MV-4-11 (cell line): ENCODE measurements at places on chromosomes 2 and 18.
A peak's percentile ranks its signal among the peaks of the same experiment; 100 is the strongest.

GRCh38 chr2:237666606-237667005, 39.2 kb downstream of the LRRFIP1 start:
- no peak for DNase-seq

- no peak for DNase-seq
These were observed 35.4 kb upstream of the PGAP1 start for GRCh38 chr2:196961889-196962288.

GRCh38 chr2:100247256-100248043, 74.9 kb downstream of the LONRF2 start:
- DNase-seq, result no peak

DNA sequence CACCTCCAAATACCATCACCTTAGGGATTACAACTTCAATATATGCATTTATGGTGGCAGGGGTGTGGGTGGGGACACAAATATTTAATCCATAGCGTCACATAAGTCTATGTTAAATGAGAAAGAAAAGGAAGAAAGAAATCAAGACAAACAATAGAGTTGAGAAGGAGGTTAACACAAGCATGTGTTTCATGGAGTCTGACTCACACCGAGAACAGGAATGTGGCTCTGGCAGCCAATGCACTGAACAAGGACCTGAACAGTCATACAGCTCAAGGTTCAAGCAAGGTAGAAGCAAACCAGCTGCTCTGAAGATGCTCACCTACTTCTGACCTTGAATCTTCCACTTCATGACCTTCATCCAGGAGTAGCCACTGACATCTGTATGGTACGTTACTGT, 36.2 kb upstream of the LPIN1 start:
- no peak for DNase-seq

GRCh38 chr2:217793566-217794132, 209.1 kb downstream of the TNS1 start:
- DNase-seq, result no peak

DNA sequence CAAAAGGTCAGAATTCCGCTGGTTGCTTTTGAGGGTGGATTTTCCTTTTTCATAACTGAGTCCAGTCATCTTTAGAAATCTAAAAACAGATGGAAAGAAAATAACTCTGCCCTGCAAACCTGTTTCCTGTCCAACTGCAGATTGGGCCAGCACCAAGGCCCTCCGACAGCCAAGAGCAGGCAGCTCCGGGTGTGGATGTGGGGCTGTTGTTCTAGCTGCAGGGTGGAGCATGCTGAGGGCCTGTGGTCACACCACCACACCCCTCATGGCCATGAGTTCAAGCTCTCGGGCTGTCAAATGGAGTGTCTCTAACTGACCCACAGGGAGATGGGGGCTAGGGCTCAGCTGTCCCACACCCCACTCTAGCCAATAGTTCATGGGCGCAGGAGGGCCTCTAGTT, 69.3 kb upstream of the BZW1 start:
- DNase-seq, result no peak

GRCh38 chr2:5370158-5370557, 322.0 kb upstream of the SOX11 start:
- no peak for DNase-seq

DNA sequence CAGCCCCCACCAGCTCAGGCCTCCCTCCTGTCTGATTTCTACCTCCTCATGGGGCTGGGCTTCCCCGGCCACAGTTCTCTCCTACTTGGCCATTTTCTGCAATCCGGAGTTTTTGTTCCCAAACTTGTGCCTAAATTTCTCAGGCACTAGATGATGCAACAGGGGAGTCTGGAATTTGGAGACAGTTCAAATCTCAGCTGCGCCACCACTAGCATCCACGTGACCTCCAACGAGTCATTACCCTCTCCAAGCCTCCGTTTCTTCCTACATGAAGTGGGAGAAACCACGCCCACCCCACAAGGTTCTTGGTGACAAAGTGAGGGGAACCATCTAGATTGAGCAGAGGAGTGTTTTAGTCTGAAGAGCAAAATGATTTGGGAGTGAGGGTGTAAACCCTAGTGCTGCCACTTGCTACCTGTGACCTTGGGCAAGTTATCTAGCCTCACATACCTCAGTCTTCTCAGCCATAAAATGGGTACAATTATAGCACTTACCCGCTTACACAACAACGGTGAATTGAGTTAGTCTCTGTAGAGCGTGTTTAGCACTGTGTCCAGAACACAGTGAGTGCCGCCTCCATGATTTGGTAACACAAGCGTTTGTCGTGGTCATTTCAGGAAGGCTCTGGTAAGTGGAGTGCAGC, 61.4 kb upstream of the ASAP2 start:
- DNase-seq, result no peak

GRCh38 chr2:112140205-112140802, 2.1 kb downstream of the FBLN7 start:
- DNase-seq, result no peak

DNA sequence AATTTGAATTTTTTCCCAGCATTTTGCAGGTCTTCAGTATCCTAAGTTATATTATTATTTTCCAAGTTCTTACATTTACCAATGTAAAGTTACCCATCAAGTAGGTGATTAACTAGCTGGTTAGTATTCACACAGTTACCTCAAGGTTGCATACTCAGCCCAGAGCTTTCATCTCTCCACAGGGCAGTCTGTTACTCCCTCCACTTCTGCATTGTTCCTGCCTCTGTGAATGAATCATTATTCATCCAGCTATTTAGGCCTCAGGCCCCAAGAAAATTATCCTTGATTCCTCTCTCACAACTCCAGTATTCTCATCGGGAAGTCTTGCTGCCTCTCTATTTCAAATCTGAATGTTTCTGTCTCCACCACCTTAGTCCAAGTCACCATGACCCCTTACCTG, 92.2 kb downstream of the SMC6 start:
- DNase-seq, result no peak

DNA sequence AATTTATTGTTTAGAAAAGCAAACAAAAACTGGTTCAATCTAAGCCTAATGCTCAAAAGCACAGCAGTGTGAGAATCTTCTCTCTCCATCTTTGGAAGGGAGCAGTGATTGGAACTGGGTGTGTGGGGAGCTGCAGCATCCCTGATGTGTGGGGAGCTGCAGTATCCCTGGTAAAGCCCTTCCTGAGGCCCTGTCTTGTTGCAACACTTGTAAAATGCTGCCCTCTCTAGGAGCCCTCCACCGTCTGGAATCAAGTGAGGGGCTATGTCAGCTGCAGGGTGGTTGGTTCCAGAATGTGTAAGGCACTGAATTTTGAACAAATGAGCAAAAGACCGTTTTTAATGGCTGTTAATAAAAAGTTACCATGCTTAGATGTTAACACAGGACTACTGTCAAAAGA, 147.7 kb upstream of the RAB12 start:
- DNase-seq, result no peak

DNA sequence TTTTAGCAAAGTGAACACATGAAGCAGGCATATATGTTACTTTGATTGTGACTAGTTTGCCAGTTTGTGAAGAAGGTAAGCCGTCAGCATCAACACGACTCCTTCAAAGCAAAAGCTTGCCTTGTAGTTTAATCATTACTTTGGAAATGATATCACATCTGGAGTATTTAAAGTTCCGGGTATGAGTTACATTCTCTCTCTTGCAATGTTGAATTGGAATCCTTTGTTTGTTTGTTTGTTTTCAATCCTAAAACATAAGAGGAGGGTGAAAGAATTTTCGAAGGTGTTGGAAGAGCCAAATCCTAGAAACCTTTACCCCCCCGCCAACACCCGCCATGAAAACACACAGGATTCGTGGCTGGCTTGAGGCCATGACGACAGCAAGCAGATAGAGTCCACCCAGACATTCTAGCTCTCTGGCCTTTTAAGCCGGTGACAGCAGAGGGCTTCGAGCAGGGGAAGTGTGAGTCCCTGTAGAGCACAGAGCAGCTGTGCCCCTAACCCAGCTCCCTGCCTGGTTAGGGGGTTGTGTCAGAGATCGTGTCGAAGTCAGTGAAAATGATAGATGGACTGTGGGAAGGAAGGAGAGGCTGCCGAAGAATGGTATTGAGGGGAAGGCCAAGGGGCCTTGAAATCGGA, 103.8 kb upstream of the SMIM21 start:
- no peak for DNase-seq

DNA sequence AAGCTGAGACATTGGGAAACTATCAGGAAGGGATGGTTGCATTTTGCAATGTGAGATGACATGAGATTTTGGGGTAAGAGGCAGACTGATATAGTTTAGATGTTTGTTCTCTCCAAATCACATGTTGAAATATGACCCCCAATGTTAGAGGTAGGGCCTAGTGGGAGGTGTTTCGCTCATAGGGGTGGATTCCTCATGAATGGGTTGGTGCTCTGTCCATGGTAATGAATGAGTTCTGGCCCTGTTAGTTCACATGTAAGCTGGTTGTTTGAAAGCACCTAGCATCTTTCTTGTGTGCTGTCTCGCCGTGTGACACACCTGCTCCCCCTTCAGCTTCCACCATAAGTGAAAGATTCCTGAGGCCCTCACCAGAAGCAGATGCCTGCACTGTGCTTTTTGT, 37.7 kb downstream of the TPRKB start:
- DNase-seq, result no peak

DNA sequence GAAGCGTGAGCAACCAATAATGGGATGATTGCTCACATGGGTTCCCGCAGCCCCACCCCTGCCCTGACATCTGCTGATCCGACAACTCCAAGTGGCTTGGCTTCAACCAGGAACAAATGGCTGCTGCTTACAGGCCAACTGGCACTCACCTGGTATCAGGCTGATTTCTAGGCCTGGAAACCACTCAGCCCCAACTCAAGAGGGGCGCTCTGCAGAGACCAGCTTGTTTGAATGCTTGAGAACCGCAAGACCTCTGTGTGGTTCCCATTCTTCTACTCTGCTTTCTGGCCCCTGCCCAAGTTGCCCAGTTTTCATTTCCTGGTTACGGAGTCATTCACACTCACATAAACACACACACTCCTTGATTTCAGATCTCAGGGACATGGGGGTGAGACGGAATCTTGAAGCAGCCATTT, 52.0 kb downstream of the TNP1 start:
- peak; percentile 3 for DNase-seq

DNA sequence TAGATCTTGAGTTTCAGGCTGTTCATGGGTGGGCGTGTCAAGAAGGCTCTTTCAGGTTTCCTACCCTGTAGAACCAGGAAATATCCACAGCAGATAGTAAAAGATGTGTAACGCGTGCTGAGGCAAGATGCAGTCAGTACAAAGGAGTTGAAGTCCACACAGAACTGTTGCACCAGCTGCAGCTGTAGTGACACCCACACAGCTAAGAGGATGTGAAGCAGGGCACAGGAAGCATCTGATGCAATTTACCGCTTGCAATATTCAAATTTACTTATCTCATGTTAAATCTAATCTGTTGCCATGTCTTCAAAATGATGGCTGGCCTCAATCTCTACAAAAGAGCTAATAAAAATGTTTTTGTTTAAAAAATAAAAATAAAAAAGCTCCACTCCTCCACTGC, 132.8 kb downstream of the ARHGAP15 start:
- DNase-seq, result peak; percentile 92

DNA sequence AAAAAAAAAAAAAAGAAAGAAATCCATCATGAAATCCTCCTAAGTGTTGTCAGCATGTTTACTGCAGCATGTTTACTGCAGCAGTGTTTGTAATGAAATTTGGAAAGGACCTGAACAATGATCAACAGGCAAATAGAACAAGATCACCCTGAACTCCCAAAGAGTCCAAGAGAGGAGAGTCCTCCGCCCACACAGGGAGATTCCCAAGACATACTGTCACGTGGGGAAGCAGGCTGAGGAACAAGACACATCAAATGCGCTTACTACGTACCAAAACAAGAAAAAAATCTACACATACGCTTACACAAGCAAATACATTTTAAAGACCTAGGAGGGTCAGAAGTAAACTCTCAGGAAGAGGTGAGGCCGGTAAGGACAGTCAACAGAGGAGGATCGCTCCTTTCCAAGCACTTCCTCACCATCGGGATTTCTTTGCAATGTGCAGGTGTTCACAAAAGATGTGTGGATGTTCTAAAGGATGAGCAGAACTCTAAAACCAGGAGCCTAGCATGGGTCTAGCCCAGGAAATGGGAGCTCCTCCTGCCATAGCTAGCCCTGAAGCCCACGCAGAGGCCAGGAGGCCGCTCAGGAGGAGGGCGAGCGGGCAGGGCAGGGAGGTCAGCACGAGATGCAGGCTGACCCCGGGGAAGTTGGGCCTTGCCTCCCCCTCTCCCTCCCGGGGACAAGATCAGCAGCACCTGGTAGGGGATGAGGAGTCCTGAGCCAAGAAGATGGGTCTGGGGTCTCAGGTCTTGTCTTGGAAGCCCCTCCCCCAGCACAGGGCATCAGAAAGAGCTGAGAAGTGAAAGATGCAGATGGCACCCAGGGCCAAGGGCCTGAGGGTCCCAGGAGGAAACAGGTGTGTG, 66.4 kb downstream of the ZNF516 start:
- DNase-seq, result no peak

GRCh38 chr2:43292851-43293743, 66.7 kb upstream of the ZFP36L2 start:
- DNase-seq, result no peak

- no peak for DNase-seq
These were observed 37.6 kb downstream of the PPP1R1C start for GRCh38 chr2:182023235-182023634.

DNA sequence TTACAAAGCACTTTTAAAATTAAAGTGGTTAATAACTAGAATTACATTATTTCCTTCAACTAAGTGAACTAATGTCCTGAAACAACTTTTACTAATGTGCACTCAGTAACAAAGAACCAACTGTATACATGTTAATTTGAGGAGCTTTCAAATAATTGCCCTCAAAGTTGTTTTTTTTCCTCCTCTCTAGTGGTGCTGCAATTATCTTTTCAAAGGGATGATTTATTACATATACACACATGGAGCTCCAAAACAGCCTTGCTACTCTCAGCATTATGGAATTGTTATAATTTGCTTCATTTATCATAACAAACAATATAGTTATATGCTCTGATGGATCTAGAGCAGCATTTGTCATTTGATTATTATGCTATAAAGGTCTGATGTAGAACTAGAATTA, 246.3 kb upstream of the RASGRP3 start:
- DNase-seq, result no peak

GRCh38 chr2:42877511-42877910, 85.1 kb upstream of the HAAO start:
- no peak for DNase-seq

- DNase-seq, result no peak
These were observed 15.5 kb upstream of the ACVR1 start for GRCh38 chr2:157891643-157892041.

DNA sequence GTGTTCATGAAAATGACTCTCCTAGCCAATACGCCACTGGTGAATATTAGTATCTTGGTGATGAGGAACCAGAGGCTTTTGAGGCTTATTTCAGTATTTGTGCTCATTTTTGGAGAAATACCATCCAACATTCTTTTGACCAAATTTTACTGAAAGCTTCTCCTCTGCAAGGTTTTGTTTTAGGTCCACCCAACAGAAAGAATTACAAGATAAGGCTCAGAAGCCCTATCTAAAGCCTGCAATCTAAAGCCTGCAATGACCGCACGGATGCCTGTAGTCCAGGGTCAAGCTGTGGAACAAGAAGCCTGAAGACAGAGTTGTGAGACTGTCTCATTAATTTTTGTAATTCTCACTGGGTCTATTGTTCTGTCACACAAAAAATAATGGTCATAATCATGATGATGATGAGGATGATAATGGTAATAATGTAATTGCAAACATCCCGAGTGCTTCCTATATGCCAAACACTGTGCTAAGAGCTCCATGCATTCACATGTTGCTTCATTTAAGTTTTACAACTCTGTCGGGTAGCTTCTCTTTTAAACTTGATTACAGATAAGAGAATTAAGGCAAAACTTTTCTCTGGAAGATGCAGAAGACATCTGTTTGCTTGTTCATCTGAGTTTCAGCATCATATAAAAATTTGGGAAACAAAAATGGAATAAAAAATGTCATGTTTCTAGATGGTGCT, 33.2 kb upstream of the NCOA1 start:
- DNase-seq, result no peak

GRCh38 chr2:164068063-164068462, 332.3 kb upstream of the FIGN start:
- DNase-seq, result no peak
